ENCODE measurements at places on chromosomes 16 and 17.
A peak's percentile ranks its signal among the peaks of the same experiment; 100 is the strongest.

DNA sequence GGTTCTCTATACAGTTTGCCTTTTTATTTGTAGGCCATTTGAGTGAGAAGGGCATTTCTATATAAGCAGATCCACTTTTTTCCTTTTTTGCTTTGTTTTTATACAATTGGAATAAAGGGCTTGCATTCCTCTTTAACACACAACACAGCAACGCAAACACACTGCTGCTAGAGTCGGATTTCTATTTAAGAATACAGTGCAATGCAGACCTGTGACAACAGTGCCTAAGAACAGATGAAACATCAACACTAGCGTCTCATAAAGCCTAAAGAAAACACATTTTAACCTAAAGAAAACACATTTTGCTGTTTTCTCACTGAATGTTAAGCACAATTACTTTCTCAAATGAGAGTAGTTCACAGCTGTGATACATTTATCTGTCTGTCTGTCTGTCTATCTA is 1141.1 kb downstream of the CDH11 start:
- no peak for DNase-seq

GRCh38 chr16:9797306-9797705 is 384.9 kb downstream of the GRIN2A start:
- no peak for DNase-seq

DNA sequence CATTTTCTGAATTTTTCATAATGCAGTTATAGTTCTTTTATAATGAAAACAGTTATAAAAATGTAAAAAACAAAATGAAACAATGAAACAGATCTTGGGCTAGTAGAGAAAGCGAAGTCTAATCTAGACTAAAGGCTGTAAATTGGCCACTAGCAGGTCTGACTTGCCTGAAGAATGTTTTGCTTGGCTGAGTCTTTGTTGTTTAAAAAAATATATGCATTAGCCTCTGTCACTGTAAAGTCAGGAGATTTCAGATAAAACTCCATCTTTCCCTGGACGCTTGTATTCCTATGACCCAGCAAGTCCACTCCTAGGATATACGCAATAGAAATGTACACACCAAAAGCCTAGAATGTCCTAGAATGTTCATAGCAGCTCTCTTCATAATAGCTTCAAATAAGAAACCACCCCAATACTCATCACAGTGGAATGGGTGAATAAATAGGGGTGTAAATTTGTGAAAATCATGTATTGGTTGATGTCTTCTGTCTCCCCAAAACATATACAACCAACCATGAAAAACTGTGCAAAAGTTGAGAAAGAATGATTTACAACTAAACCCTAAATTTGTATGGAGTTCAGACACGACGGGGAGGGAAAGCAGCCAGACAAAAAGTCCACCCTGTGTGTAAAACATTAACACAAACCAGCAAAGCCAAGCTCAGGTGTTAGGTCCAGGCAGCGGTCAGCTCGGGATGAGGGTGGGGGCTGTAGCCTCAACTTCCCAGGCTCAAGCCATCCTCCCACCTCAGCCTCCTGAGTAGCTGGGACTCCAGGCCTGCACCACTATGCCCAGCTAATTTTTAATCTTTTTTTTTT is 37.7 kb upstream of the MEAK7 start:
- DNase-seq, result no peak

DNA sequence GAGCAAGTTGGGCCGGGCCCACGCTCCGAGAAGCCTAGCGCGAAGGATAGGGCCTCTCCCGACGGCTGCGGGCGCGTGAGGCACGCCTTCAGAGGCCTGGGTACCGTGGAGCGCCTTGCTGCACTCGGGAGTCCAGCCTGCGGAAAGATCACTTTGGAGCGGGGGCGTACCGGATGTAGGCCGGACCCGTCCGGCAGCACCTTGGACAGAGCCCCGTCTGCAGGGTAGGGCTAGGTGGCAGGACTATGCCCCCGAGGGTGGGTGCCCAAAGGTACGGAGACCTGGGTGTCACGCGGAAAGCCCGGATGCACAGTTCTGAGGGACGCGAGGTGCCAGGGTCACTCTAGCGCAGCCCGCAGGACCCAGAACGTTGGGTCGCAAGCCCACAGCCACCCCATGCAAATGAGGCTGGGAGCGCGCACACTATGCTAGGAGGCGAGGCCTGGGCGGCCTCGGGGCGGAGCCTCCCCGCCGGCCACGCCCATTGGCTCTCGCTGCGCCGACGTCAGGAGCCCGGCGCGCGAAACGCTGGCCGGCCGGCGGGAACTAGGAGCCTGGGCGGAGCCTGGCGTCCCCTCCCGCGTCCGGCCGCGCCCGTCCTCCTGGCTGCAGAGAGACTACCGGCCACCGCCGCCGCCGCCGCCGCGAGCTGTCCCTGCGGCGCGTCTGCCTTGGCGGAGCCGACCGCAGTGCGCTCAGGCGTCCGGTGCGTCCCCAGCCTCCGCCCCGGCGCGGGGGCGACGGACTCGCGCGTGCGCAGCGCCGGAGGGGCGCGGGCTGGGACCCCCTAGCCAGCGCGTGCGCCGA is at the start of gene PAQR4:
Gene PAQR4, plus strand, starts transcription at position 611 of the 807 bp plus-strand sequence. CDS start 327 bp downstream, outside the sequence.
- DNase-seq, result peak; percentile 55

DNA sequence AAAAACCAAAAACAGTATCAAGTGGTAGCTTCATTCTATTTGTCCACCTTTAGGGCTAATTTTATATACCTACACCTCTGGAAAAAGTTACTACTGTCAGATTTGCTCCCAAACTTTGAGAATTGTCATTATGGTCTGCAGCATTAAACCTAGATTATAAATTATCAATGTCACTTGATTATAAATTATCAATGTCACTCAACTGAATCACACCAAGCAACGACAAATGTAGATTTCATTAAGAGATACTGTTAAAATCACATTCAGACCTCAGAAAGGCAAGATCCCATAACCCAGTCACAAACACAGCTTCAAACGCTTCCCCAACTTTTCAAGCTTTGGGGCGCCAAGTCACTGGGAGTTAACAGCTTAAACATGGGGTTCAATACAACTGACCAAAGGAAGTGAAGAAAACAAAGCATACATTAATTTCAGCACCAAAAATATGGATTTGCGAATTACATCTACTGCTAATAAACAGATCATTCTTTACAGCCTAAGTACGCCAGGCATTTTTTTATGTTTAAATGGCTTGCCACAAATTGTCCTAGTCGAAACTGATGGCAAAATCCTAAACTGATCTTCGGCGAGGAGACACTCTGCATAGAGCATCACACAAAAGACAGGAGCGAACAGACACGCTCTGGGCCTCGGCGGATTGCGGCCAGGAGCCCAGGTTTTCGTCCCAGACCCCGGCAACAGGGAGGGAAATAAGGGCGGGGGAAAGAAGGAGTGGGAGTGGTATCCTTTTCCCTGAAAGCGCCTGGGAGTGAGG is 981 bp downstream of the GLG1 start:
- DNase-seq, result no peak

DNA sequence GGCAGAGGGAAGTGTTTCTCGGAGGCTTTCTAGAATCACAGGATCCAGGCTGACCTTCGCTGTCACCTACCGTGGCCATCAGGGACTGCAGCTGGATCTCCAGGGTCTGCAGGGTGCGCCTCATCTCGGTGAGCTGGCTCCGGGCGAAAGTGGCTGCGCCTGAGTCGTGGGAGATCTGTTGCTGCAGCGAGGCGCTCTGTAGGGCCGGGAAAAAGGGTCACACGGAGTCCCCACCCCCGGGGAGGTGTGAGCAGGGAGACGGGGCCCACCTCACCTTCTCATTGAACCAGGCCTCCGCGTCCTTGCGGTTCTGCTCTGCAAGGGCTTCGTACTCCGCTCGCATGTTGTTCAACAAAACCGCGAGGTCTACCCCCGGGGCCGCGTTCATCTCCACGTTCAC is 2.9 kb downstream of the KRT28 start:
- DNase-seq, result no peak

GRCh38 chr17:72719578-72720493 is 372.7 kb downstream of the SLC39A11 start:
- DNase-seq, result peak; percentile 47

GRCh38 chr17:81831957-81832607 is 1.0 kb downstream of the MCRIP1 start:
- no peak for DNase-seq

- DNase-seq, result no peak
These were observed 274.2 kb upstream of the SOX9 start for GRCh38 chr17:71846561-71847110.

GRCh38 chr16:65624229-65624628 is 502.4 kb upstream of the CDH11 start:
- DNase-seq, result no peak

GRCh38 chr17:48645639-48646182 is 19.6 kb upstream of the HOXB9 start:
- DNase-seq, result no peak

DNA sequence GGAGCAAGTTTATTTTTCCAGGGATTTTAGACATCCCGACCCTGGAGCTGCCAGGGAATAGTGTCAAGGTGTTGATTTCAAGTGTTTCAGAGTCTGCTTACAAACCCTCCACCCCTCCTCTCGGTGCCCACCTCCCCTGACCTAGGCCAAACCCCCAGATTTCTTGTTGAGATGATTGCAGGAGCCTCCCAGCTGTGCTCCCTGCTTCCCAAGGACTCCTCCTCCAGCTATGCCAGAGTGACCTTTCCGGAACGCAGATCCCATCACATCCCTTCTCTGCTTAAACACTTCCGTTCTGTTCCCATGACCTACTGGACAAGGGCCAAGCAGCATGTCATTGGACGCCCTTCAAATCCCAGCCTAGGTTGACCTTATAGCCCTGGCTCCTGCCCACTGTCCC is 23.7 kb upstream of the CDH1 start:
- DNase-seq, result no peak

DNA sequence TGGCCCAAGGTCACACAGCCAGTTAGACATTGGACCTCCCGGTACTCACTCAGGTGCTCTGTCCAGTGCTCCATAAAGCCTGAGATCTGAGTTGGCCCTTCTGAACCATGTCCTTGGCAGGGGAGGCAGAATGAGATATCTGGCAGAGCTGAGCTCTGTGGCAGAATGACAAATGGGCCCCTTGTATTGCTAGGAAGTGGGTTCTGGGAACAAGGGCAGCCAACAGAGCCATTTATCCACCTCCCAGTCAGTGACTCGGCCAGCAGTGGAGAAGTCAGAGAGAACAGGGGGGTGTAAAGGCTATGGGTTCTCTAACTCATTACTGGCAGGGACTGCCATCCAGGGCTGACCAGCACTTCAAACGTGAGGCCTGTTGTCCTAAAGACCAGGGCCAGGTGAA is 117.1 kb upstream of the NLRP1 start:
- no peak for DNase-seq

GRCh38 chr17:30426292-30426691 is 47.6 kb downstream of the CPD start:
- no peak for DNase-seq

GRCh38 chr17:62085511-62086408 is 20.7 kb upstream of the MED13 start:
- no peak for DNase-seq

- no peak for DNase-seq
These were observed 7.7 kb downstream of the GIT1 start for GRCh38 chr17:29581583-29582253.

GRCh38 chr17:79242873-79243602 is 168.4 kb downstream of the ENGASE start:
- DNase-seq, result no peak

GRCh38 chr17:21459536-21459935 is 83.4 kb downstream of the KCNJ12 start:
- DNase-seq, result no peak

- no peak for DNase-seq
These were observed at the start of gene LIMD2 for GRCh38 chr17:63699638-63700527. LIMD2 (minus strand) TSS chr17:63700125; CDS start chr17:63699298, 827 bp downstream.

- peak; percentile 26 for DNase-seq
These were observed at the start of gene MILR1 for GRCh38 chr17:64448665-64449512. MILR1 (plus strand) TSS chr17:64449115; CDS start chr17:64449169, 54 bp downstream.

- DNase-seq, result no peak
These were observed 13.5 kb downstream of the METRNL start for GRCh38 chr17:83092931-83093330.

- DNase-seq, result no peak
These were observed 11.2 kb downstream of the PIEZO1 start for GRCh38 chr16:88773812-88774291.

- no peak for DNase-seq
These were observed 16.2 kb downstream of the SMTNL2 start for GRCh38 chr17:4600563-4600962.

- no peak for DNase-seq
These were observed 38.6 kb downstream of the CDH11 start for GRCh38 chr16:65083164-65083857.

DNA sequence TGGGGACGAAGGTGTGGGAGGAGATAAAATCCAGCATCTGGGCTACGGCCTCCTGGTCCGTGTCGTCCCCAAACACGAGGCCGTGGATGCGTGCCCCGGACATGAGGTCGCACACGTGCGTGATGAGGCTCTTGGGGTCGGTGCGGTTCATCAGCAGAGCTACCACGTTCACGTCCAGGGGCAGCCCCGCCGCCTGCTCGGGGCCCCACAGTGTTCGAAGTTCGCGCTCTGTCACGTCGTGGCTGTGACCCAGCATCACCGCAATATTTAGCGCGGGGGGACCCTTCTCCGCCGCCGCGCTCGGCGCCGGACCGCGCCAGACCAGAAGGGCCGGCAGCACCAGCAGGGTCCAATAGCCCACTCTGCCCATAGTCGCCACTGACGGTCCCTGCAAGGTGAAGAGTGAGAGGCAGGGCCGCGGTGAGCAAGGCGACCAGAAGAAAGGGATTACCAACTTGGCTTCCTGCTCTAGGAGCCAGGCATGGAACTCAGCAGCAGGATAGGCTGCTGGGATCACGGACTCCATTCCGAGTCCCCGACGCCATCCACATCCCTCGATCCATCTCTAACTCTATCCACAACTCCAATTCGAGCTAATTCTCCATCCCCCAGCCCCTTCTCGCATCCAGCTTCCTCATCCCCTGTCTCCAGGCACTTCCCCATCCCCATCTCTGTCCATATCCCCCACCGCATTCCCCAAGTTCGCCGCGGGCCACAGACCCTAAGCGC is 2.0 kb downstream of the GRIN2A start:
- DNase-seq, result no peak

- DNase-seq, result no peak
These were observed 20.4 kb downstream of the SYT17 start for GRCh38 chr16:19188406-19188805.

DNA sequence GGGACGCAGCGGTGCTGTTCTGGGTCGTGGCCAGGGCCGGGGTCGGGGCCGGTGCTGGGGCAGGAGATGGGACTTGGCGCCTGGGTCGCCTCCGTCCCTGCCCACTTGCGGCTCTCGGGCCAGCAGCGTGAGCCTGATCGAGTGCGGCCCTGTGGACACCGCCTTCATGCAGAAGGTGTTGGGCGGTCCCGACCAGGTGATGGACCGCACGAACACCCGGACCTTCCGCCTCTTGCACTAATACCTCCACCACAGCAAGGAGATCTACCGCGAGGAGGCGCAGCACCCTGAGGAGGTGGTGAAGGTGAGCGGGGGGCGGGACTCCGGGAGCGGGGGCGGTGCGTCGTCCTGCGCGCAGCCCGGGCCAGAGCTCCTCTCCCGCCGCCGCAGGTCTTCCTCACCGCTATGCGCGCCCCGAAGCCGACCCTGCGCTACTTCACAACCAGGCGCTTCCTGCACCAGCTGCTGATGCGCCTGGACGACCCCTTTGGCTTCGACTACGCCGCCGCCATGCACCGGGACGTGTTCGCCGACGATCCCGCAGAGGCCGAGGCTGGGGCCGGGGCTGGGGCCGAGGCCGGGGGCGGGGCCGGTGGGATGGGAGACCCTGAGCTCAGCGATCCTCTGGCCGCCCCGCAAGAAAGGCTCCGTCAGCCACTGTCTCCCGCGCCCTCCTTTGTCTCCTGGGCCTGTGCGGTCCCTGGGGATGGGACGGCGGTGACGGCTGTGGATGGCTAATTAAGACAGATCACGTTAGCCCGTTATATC is 4.5 kb upstream of the HSD17B1 start:
- DNase-seq, result no peak

GRCh38 chr17:57678393-57678792 is 66.7 kb downstream of the CCDC182 start:
- DNase-seq, result no peak

All from brain pericyte (primary cell).